HT1080 (cell line): ENCODE measurements at places on chromosomes 16 and 17. TPM values are rescaled to one million over a fixed set of nuclear protein-coding genes. Genes with fewer than 3 reads are reported as not detected.

DNA sequence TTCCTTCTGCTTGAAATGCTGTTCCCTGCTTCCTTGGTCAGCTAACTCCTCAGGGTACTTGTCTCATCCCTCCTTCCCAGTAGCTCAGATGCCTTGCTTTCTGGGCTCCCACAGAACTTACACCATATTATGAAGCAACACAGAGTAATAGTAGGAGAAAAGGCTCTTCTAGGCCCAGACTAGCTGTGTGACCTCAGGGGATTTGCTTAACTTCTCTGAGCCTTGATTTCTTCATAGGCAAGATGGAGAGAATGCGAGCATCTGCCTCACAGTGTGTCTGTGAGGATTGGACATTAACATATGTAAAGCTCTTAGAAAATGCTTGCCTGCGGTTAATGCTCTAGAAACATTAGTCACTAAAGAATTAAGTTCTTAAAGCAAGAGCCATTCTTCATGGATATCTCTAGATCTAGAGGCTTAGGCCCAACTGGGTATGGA, 22.3 kb upstream of the PECAM1 start:
- no peak for DNase-seq

GRCh38 chr16:3157229-3158025, 22.6 kb downstream of the ZNF213 start:
- DNase-seq = peak; percentile 99

GRCh38 chr17:77792626-77793025, 165.9 kb upstream of the TNRC6C start:
- no peak for DNase-seq

DNA sequence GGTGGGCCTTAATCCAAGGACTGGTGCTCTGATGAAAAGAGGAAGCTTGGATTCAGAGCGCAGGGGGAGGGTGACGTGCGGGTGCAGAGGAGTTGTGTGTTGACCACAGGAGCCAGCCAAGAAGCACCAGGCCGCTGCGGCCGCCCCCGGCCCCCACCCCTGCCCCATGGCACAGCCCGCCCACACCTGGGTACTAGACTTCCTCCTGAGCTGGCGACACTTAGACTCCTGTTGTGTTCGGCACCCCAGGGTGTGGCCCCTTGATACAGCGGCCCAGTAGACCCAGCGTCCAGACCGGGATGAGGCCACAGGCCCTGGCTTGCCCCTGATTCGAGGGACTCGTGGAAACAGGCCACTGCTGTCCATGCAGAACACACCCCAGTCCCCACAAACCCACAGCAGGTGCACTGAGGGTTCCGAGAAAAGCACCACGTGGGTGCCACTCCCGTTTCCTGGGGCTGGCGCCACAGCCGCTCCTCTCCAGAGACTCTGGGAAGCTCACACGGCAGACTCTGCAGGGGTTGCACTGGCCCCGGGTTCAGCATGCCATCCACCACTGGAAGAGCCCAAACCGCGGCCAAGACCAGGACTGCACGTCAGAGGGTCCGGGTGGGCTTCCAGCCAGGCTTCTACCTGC, 5.7 kb upstream of the SNAI3 start:
- no peak for DNase-seq

The SDR42E2 gene
- total RNA-seq = not detected in 2 replicates

The DOC2B gene
- total RNA-seq = not detected in 2 replicates
